ENCODE measurements at places on chromosomes 2 and 18.

- DNase-seq, result no peak
Observed at GRCh38 chr2:13628122-13628521, 911.4 kb downstream of the TRIB2 start.

DNA sequence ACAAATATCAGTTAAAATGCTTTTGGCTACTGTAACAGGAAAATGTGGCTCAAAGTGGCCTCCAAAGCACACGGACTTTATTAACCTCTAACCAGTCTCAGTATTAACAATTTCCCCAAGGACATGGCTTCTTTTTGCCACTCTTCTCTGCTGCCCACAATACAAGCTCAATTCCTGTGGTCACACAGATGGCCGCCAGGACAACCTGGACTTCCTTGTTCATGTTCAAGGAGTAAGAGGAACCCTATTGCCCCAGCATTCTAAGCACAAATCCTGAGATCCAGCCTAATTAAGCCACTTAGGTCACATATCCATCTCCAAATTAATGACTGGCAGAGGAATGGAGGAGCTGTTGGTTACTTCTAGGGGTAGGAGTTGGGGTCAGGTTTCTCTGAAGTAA lies 38.2 kb downstream of the AOX1 start:
- no peak for DNase-seq

DNA sequence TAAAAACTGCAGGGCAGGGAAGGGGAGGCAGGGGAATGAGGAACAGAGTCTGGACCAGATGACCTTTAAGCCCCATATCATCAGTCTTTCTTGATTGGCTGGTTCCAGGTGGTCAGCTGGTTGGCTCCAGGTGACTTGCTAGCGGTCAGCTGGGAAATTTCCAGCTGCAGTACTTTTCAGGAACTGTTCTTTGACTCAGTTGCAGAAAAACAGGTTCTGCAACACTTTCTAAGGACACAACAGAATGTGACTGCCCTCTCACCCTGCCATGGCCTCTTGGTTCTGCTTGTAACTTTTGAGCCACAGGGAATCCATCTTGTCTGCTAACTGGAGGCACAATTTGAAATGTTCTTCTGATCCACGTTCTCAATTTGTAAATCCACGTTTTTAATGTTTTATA lies 278.3 kb upstream of the LRATD1 start:
- no peak for DNase-seq

DNA sequence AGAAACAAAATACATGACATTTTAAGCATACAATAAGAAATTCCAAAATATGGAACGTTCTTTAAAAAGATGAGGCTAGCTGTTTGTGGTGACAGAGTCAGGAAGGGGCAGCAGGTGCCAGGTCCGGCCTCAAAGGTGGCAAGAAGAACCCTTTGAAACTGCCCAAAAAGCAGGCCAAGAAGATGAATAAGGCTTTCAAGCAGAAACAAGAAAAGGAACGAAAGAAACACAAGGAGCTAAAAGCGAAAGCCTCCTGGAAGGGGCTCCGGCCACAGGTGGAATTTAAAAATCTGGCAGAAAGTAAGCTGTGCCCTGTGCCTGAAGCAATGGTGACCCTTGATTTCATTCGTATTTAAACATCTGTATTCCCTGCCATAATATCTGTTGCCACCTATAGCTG lies 5.5 kb downstream of the WDR33 start:
- no peak for DNase-seq

GRCh38 chr2:64865073-64865830 lies 123.9 kb upstream of the SLC1A4 start:
- DNase-seq, result peak; percentile 76

- DNase-seq, result no peak
Observed at GRCh38 chr2:98454500-98455235, 10.0 kb downstream of the INPP4A start.

GRCh38 chr2:199488772-199489400 lies 31.1 kb upstream of the SATB2 start:
- DNase-seq, result no peak

- DNase-seq, result no peak
Observed at GRCh38 chr18:50611529-50611941, 51.6 kb downstream of the MAPK4 start.

DNA sequence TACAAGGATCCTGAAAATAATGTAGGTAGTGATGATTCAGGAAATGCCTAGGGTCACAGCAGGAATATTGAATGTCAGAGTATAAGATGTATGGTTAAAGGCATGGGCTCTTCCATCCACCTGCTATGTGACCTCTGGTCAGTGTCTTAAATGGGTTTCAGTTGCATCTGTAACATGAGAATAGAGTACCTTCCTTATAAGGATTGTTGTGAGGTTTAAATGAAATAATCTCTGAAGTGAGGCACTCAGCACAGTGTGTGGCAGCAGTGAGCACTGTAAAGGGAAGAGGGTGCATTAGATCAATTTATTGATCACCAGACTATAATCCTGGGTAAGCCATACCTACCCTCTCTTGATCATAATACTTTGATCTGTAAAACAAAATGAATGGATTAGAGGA lies 319.1 kb downstream of the SLC4A3 start:
- DNase-seq, result no peak

- DNase-seq, result peak; percentile 74
Observed at GRCh38 chr2:2938481-2938880, 439.1 kb downstream of the EIPR1 start.

GRCh38 chr2:218899147-218899546 lies 18.5 kb downstream of the WNT10A start:
- DNase-seq, result no peak

DNA sequence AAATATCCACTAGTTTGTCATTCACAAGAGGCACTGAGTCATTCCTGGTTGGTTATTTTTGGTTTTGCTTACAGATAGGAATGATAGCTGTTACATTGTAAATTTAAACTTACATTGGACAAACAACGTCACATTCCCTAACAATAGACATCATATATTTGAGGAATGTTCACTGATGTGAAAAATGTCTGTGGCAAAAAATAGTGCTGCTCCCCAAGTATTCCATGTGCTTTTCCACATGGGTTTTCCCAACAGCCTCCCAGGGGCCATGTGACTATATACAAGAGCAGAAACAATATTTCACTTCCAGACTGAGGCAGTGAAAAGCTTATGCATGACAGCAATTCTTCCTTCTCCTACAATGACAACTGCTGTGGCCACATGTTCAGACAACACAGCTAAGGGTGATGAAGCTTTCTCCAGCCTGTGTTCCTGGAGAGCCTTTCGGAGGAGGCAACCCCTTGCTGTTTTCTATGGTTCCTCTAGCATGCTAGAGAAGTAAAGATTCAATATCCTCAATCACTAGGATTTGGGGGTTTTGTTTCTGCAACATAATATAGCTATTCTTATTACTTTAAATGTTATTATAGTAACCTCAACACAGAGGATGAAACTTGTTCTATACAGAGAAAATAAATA lies 202.7 kb downstream of the PTH2R start:
- DNase-seq, result no peak

- DNase-seq, result peak; percentile 55
Observed at GRCh38 chr2:237060534-237061312, 25.0 kb upstream of the COPS8 start.

GRCh38 chr18:54991981-54992380 lies 32.7 kb upstream of the CCDC68 start:
- DNase-seq, result no peak

DNA sequence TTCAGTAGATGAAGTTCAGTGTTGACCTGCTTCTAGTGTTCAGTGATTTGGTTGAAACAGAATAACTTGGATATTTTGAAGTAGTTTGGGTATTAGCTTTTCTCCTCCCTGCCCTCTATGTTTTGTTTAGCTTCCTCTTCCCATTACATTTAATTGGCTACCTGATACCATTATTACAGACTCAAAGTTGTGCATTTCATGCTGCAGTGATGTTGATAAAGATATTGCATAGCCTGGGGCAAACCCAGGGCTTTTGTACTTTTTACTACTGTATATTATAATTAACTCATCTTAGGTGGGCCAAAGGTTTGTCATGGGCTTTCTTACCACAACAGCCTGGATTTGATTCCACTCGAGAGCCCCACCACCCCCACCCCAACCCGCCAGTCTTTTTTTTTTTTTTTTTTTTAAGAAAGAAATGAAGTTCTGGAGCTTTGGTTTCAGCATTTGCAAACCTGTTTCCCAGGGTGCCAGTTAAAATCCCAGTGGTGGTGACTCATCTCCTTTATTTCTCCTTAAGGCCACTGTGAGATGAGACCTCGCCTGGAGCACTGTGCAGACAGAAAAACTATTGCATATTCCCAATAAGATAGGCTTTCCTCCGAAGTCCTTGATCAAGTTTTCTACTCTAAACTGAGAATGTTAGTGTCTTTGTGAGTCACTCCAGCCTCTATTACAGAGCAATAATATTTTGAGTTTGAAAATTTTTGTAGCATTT lies 393.7 kb upstream of the FANCL start:
- no peak for DNase-seq

- no peak for DNase-seq
Observed at GRCh38 chr2:67839242-67839641, 223.6 kb downstream of the C1D start.

GRCh38 chr2:155043097-155043496 lies 344.6 kb downstream of the KCNJ3 start:
- no peak for DNase-seq

- DNase-seq, result no peak
Observed at GRCh38 chr2:119549241-119549640, 5.0 kb downstream of the CFAP221 start.

DNA sequence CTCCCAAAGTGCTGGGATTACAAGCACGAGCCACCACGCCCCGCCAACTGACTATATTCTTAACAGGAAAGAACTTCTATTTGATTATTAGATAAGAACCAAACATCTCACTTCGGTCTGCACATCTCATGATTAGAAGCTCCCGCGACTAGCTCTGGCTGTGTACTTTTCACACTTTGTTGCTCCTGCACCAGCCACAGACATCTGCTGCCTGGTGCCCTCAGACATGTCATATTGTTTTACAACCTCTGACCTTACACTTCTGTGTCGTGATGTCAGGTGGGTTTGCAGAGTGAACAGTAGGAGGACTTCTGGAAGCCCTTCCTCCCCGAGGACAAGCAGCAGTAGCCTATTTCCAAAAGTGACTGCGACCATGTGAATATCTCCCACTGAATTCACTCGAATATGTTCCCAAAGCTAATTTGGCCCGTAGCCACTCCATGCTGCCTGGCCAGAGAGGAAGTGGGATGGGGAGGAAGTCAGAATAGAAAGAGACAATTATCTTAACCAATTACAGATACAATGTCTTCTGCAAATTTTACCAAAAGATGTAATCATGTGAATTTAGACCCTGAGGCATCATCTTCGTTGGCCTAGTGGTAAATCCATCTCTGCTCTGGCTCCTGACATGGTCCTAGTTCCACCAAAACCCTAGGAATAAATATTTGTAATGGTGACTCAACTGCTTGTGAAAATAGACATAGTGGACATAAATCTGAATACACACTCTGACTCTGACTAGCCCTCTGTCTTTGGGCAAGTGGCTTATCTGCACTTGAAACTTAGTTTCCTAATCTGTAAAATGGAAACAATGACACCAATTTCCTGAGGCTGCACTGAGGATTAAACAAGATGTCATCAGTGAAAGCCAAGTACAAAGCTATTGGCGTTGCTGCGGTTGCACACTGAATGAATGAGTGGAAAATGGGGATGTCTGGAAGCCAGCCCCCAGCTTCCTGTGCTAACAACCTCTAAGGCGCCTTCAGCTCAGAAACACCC lies 406.1 kb downstream of the LRATD1 start:
- DNase-seq, result no peak

DNA sequence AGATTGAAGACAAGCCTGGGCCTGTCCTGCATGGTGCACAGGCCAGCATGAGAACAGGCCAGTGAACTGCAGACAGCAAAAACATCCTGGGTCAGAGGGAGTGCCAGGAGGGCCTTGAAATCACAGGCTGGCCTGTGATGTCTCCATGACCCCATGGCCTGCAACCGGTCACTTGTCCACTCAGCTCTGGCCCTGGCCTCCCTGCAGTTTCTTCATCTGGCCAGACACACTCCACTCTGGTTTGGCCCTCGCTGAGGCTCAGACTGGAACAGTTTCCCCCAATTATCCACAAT lies 12.6 kb downstream of the CYRIA start:
- DNase-seq, result no peak

- DNase-seq, result no peak
Observed at GRCh38 chr18:61551586-61551985, 218.4 kb downstream of the CDH20 start.

- no peak for DNase-seq
Observed at GRCh38 chr2:156518138-156518537, 82.0 kb downstream of the GPD2 start.

DNA sequence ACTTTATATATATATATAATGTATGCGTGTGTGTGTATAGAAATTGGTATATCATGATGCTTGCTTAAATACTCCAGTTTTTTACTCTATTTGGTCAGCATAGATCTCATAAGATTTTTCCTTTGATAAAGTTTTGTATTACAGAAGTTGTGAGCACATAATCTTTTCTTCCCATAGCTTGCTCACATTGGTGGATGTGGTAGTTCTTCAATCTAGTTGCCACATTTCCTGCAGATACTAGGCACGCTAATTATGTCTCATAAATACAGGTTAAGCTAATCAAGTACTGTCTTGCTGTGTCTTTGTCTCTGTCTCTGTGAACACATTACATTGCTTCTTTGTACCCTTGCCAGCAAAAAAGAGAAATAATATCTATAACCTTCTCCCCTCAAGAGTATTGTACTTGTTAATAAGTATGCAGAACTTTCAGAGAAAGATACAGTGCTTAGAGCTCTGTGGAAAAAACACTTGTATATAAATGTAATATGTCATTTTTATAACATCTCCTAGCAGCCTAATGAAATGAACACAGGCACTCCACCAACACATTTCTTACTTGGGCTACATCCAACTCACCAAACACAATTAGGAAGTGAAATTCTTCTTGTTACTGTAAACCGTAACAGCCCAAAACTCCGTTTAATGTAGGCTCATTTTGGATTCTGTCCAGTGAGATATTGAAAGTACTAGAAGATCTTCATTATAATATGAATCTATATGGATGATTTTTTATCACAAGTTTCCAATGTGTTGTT lies 306.7 kb upstream of the SLC8A1 start:
- no peak for DNase-seq

DNA sequence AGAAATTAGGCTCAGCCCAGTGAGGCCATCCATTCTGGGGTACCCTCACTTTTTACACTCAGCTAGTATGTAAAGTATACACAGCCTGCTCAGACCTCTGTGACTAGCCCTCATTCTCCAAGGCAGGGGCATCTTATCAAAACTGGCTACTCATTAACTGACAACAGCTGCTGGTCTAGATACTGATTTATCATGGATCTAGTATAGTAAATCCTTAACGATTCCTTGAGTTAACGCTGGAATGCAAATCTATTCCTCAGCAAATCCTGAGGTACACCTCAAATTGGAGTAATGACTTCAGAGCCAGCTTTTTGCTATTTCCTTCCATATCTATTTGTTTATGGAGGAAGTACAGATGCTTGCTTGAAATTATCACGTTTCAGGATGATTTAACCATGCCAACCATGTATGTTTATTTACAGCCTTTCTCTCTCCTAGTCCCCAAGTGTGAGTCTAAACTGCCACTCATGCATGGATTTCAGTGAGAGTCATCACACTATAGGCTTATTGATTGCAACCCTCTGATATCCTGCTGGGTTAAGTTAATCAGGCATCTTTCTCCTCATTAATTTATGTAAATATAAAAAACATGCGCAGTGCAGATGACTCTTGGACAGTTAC lies 70.2 kb upstream of the DOK6 start:
- DNase-seq, result no peak

GRCh38 chr2:202014318-202014717 lies 19.3 kb upstream of the FZD7 start:
- DNase-seq, result no peak

- DNase-seq, result no peak
Observed at GRCh38 chr2:100808582-100808981, 11.4 kb upstream of the NPAS2 start.
